ENCODE measurements at places on chromosomes 7 and 10.

DNA sequence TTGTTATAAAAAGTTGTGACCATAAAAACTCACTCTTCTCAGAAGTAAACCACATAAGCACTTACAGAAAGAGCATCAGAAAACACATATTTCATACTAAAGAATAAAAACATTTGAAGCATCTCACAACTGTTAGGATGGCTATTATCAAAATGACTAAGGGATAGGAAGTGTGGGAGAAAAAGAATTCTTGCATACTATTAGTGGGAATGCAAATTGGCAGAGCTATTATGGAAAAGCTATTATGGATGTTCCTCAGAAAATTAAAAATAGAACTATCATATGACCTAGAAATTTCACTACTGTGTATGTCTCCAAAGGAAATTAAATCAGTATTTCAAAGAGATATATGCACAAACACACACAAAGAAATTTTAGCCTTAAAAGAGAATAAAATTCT lies 25.2 kb upstream of the POT1 start:
- DNase-seq = no peak

- DNase-seq = no peak
These were observed 11.9 kb upstream of the XPNPEP1 start for GRCh38 chr10:109934958-109935793.

DNA sequence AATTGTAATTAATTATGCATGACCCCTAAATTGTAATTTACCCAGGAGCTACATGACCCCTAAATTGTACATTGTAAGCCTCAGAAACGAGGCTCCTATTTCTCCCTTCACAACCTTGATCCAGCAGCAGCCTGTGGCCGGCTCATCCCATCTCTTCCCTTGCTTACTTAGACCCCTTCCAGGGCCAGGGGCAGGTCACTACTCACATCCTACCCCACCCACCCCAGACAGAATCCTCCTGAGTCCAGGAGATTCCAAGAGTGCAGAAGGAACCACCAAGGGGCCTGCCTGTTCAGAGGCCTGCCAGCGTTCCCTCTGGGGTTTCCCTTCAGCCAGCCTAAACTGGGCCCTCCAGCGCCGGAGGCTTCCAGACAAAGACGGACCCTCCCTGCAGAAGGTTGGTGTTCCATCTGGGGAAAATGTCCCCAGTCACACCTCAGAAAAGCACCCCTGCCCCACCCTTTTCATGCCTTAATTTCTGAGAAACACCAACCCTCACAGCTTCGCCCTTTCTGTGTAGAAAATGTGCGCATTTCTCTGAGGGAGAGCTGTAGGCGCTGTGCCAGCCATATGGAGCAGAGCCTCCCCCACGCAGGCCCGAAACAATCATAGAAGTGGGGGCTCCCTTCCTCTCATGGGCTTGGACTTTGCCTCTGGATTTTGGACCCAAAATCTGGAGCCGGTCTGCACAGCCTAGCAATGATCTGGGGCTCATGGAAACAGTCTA lies 19.2 kb downstream of the LEP start:
- DNase-seq = no peak

DNA sequence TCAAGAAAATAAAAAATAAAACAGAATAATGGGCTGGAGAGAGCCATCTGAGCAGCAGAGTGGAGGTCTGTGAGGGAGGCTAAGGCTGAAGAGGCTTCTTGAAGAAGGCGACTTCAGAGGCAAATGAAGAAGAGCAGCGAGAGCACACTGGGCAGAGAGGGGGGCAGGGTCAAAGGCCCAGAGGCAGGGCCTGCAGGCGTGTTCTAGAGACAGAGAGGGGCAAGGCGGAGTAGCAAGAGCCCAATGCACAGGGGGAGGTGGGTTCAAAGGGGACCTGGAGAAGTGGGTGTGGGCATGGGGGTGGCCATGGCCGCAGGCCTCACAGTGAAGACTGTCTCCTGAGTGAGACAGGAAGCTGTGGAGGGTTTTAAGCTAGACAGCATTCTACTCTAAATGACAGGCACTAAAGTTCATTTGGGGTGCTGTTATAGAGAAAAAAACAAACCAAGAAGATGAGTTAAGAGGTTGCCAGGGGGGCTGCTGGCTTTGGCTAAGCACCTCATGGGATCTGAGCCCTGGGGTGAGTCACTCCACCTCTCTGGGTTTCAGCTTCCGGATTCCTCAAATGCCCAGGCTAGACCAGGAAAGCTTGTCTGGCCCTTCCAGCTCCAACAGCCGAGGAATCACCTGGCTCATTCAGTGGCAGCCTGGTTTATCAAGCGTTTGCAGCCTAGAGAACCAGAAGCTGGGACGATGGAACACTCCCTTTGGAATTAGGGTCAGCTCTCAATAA lies 81.7 kb downstream of the DLG5 start:
- DNase-seq = no peak

GRCh38 chr10:126640401-126640800 lies 30.1 kb downstream of the C10orf90 start:
- DNase-seq = no peak

DNA sequence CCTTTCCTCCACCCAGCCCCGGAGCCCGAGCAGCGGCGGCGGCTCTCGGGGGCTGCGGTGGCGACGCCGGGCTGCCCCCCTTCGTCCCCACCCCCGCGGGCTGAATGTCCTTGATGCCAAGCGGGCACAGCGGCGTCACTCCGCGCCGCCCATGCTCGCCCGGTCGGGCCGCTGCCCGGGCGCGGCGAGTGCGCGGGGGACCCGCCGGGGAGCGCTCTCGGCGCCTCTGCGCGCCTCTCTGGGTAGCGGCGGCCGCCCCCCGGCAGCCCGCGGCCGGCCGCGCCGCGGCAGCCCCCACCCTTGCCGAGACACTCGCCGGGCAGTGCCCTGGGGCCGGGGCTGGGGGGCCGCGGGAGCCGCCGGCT lies 433 bp upstream of the PLXNA4 start:
- no peak for DNase-seq
